ENCODE measurements at places on chromosomes 7 and 10.

GRCh38 chr7:128435327-128435686, 20.4 kb upstream of the HILPDA start:
- DNase-seq: no peak

GRCh38 chr7:102289057-102289456, 2.4 kb downstream of the SH2B2 start:
- DNase-seq: no peak

- no peak for DNase-seq
These were observed 21.5 kb downstream of the RPP38 start for GRCh38 chr10:15118615-15119014.

- DNase-seq: no peak
These were observed 97.7 kb downstream of the ALOX5 start for GRCh38 chr10:45471531-45472310.

DNA sequence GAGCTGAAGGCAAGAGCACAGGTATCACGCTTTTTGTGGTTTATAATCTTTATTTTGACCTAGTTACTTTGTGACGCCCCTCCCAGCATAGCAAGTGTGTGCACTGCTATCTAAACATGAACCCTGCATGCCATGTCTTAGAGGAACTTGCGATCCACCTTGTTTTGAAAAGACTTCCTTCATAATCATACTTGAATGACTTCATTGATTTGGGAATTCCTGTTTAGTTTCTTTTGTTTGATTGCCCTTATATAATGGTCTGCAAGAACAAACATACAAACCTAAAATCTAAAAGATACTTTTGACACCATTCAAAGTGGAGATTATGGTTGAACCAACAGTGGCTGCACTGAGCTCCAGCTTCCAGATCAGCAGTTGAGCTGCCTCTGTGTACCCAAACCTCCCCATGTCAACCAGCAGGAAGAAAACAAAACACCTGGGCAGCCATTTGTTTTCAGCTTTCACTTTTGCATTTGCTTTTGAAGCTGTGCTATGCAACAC, 132.6 kb downstream of the CELF2 start:
- DNase-seq: no peak

GRCh38 chr10:3173171-3173878, 743 bp upstream of the PITRM1 start:
- DNase-seq: no peak

GRCh38 chr10:85458324-85458723, 908.3 kb downstream of the GRID1 start:
- DNase-seq: no peak

GRCh38 chr7:151777908-151778670, 98.8 kb downstream of the PRKAG2 start:
- DNase-seq: no peak

GRCh38 chr10:5184987-5185775, at the start of gene AKR1C8:
AKR1C8 (minus strand) TSS chr10:5185150; CDS start chr10:5185104, 46 bp downstream.
- no peak for DNase-seq

DNA sequence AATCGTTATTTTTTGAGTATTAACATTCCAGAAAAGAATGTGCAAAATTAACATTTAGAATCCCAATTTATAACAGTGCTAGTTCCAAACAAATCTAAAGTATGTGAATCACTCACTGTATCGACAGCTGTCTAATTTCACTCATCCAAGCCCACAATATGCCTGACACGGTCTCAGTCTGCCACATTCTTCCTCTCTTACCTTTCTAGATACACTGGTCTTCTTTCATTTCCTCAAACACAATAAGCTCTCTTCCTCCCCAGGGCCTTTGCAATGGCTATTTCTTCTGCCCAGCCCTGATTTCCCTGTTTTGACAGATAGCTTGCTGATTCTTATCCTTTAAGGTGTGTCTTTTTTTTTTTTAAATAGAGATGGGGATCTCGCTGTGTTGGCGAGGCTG, 48.8 kb downstream of the UBE2H start:
- DNase-seq: no peak

GRCh38 chr7:14288701-14289100, 299.2 kb upstream of the ETV1 start:
- no peak for DNase-seq

DNA sequence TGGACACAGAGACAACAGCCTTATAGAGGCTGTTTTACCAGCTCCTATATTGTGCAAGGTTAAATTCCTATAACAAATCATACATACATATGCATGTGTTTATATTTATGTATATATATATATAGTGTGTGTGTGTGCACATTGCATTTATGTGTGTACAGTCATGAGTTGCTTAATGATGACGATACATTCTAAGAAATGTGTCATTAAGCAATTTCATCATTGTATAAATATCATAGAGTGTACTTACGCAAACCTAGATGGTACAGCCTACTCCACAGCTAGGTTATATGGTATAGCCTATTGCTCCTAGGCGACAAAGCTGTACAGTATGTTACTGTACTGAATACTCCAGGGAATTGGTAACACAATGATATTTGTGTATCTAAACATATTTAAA, 30.1 kb upstream of the TNKS2 start:
- no peak for DNase-seq

DNA sequence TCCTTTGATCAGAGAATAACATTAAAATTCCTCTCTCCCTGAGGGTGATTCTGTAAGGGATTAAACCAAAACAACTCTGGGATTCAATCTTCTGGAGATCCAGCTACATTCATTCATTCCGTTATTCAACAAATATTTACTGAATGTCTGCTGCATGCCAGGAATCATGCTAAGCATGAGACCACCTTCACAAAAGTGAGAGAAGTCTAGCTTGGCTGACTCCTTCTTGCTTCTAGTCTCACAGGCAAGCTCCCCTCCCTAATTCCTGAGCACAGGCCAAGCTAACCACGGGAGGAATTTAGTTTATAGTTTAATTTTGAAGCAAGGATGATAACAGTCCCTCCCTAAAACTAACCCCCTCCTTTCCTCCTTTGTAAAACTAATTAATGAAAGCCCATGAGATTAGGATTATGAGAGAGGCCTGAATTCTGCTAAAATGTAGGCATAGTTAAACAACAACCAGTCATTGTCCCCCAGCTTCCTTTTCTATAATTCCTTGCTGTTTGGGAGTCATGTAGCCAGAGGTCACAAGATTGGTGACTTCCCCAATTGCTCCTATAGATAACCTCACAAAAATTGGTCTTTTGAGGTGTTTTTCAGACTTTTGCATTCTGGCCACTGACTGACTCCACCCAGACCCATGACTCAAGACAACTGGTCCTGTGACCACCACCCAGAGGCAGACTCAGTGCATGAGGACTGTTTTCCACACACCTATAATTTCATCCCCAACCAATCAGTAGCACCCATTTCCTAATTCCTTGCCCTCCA, 113.5 kb downstream of the ITGB8 start:
- no peak for DNase-seq

DNA sequence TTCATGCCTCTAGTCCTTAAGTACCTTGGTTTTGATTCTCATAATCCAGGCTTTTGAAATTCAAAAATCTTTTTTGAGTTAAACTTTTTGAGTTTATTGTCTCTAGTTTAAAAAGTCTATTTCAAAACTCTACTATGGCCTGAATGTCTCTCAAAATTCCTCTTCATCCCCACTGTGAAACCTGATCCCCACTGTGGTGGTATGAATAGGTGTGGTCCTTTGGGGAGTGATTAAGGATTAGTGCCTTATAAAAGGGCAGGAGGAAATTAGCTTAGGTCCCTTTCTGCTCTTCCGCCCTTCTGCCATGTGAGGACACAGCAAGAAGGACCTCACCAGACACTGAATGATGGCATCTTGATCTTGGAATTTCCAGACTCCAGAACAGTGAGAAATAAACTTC, 44.1 kb upstream of the JAZF1 start:
- no peak for DNase-seq

DNA sequence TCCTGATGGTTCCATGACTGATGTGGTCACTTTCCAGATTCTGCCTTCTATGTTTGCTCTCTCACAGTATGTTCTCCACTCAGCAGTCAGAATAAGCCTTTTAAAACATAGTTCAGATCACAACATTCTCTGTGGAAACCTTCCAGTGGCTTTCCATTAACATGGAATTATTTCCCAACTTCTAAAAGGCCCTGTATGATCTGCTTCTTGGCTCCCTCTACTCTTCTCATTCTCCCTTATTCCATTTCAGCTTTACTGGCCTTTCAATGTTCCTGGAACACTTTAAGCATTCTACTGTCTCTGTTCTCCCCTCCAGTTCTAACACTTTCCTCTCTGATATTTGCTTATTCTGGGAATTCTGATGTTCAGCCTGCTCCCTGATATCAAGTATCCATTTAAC, 325.6 kb downstream of the THSD7A start:
- no peak for DNase-seq

- no peak for DNase-seq
These were observed 32.8 kb downstream of the CPVL start for GRCh38 chr7:29113384-29114102.

- DNase-seq: no peak
These were observed 52.4 kb downstream of the SORBS1 start for GRCh38 chr10:95508730-95509129.

GRCh38 chr10:88996927-88997326, 6.3 kb downstream of the FAS start:
- DNase-seq: no peak

- DNase-seq: no peak
These were observed 118.2 kb upstream of the PPIF start for GRCh38 chr10:79229071-79229541.

DNA sequence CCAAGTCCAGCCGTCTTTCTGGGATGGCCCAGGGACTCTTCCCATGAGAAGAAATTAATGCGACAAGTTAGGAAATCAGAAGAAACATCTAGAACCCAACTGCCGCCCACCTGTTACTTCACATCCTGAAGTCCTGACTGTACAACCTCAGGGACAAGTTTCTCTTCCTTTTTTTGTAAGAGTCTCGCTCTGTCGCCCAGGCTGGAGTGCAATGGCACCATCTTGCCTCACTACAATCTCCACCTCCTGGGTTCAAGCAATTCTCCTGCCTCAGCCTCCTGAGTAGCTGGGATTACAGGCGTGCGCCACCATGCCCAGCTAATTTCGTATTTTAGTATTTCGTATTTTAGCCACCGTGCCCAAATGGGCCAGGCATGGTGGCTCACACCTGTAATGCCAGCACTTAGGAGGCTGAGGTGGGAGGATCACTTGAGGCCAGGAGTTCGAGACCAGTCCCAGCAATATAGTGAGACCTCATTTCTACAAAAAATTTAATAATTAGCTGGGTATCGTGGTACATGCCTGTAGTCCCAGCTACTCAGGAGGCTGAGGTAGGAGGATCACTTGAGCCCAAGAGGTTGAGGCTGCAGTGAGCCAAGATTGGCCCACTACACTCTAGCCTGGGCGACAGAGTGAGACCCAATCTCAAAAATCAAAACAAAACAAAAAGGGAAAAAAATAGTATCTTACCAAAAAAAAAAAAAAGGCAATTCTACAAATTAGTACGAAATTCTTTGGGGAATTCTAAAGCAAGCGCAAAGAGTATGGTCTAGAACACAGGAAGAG, 20.8 kb downstream of the LAT2 start:
- no peak for DNase-seq

- DNase-seq: no peak
These were observed 87.9 kb upstream of the IKZF1 start for GRCh38 chr7:50216626-50217025.

GRCh38 chr10:98617906-98618520, 171.3 kb upstream of the HPS1 start:
- no peak for DNase-seq

DNA sequence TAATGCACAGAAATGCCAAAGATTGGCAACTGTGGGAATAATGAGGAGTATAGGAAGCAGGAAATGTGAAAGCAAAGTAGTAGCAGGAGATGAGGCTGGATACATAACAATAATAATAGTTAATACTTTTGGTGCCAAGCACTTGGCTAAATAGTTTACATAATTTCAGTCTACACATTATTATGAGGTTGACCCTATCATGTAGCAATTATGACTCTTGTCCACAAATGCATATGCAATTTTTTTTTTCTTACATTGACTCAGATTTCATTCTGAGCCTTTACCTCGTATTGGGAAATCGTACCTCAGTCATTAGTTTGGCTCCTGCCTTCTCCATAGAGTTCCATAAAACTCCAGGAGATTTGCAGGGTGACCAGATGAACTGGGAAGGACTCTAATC, 219.9 kb downstream of the SUGCT start:
- no peak for DNase-seq

GRCh38 chr10:18233775-18234174, 93.6 kb downstream of the CACNB2 start:
- DNase-seq: no peak

DNA sequence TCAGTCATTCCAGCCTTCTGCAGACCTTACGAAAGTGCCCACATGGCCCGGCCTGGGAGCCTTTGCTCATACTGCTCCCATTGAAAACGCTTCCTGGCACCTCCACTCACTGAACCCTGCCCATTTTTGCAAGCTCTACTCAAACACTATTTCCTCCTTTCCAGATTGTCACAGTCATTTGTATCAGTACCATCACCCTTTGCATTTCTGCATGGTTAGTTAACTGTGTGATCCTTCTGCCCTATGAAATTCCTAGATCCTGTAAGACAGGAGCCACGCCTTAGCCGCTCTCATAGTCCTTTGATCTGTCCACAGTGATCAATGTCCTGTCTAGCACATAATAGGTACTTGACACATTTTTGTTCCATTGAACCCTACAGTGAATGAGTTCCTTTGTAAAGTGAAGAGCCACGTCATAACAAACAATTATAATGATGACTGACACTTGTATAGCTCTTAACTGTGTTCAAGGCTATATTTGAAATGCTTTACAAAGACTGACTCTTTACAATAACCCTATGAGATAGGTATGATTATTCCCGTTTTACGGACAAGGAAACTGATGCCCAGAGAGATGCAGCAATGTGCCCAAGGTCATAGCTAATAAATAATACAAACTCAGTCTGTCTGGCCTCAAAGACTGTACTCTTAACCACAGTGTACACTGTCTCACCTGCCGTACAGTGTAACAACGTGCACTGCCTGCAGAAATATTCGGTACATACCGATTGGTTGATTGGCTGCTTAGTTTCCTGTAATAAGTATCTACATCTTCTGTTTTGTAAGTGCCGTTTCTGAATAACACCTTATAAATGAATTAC, 16.6 kb upstream of the ITIH2 start:
- DNase-seq: no peak

GRCh38 chr10:17785276-17785930, 23.7 kb upstream of the MRC1 start:
- no peak for DNase-seq

DNA sequence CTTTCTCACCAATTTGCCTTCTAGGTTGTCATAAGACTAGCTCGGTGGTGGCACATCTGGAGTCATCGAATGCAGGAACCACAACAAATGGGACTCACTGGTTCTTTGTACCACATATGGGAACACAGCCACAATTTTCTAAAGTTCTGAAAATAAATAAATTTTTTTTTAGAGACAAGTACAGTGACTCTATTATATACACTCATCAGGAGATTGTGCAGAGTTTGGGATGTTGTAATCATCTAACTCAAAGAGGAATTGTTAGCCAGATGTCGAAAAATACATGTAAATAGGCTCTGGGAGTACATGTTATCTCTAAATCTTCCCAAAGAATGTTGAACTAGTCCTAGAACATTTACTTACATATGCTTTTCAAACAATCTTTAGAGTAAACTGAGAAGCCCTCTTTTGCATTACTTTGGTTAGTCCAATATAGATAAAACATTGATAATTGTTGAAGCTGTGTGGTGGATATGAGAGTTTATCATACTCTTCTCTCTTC, 19.6 kb upstream of the SEPTIN7 start:
- DNase-seq: no peak

Data from activated T-cell treated with anti-CD3 and anti-CD28 coated beads for 1 hour (primary cell).